Body of pancreas (tissue), 4 donors: ENCODE measurements at places on chromosomes 16 and 17.

DNA sequence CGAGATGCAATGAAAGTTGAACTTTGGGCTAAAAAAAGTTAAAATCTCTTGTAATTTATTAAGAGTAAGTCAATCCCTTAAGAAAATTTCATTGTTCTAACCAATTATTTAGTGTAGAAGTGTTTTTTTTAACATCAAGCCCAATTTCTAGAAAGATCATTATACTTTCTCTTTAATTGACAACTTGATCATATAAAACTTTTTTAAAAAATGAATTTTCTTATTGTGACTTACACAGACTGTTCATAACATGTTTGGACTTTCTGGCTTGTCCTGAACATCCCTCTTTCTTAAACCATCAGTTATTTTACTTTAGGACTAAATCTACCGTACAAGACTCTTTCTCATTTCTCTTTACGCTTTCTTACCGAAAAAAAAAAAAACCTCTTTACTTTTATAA is 24.8 kb upstream of the MYO1D start:
- no peak overlapping the region for H3K4me3 ChIP-seq
- DNase-seq, result no peak
- no peak overlapping the region for H3K27ac ChIP-seq
- peaks cover 4% of the 10 kb centered on the region for H3K4me1 ChIP-seq
- no peaks in the 10 kb centered on the region for H3K36me3 ChIP-seq

- DNase-seq, result no peak
- H3K4me1 ChIP-seq, result no peaks in the 10 kb centered on the region
- no peak overlapping the region for H3K4me3 ChIP-seq
- H3K36me3 ChIP-seq, result no peaks in the 10 kb centered on the region
- H3K27ac ChIP-seq, result no peak overlapping the region
Measured at GRCh38 chr16:65704866-65705265, 583.0 kb upstream of the CDH11 start.

DNA sequence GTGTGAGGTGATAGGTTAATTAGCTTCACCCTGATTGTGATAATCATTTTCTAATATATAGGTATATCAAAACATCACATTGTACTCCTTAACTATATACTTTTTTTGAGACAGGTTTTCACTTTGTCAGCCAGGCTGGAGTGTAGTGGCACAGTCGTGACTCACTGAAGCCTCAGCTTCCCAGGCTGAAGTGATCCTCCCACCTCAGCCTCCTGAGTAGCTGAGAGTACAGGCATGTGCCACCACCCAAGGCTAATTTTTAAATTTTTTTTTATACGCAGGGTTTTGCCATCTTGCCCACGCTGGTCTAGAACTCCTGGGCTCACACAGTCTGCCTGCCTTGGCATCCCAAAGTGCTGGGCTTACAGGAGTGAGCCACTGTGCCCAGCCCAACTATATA is 455.3 kb upstream of the MAF start:
- H3K27me3 ChIP-seq, result no peaks in the 10 kb centered on the region
- H3K27ac ChIP-seq, result no peak overlapping the region
- DNase-seq, result no peak
- no peak overlapping the region for H3K4me3 ChIP-seq
- H3K4me1 ChIP-seq, result no peaks in the 10 kb centered on the region
- no peaks in the 10 kb centered on the region for H3K36me3 ChIP-seq

- H3K27me3 ChIP-seq, result no peaks in the 10 kb centered on the region
- no peaks in the 10 kb centered on the region for H3K36me3 ChIP-seq
- peaks cover 21% of the 10 kb centered on the region for H3K4me1 ChIP-seq
- no peak for DNase-seq
- peak overlapping the region; percentile 37 for H3K4me3 ChIP-seq
Measured at GRCh38 chr17:30116345-30116660, 313 bp upstream of the NSRP1 start.

GRCh38 chr17:76943781-76944213 is 75.6 kb downstream of the MGAT5B start:
- no peak overlapping the region for H3K4me3 ChIP-seq
- no peak overlapping the region for H3K27ac ChIP-seq
- DNase-seq, result no peak
- no peaks in the 10 kb centered on the region for H3K36me3 ChIP-seq
- no peaks in the 10 kb centered on the region for H3K4me1 ChIP-seq

- H3K27ac ChIP-seq, result no peak overlapping the region
- no peaks in the 10 kb centered on the region for H3K4me1 ChIP-seq
- no peak overlapping the region for H3K4me3 ChIP-seq
- H3K36me3 ChIP-seq, result no peaks in the 10 kb centered on the region
- no peak for DNase-seq
Measured at GRCh38 chr16:50460538-50461399, 87.4 kb upstream of the NKD1 start.

- H3K27ac ChIP-seq, result no peak overlapping the region
- H3K36me3 ChIP-seq, result no peaks in the 10 kb centered on the region
- H3K4me3 ChIP-seq, result no peak overlapping the region
- H3K4me1 ChIP-seq, result no peaks in the 10 kb centered on the region
- H3K27me3 ChIP-seq, result no peaks in the 10 kb centered on the region
Measured at GRCh38 chr17:78279360-78279990, 48.0 kb downstream of the TMEM235 start.

- peaks cover 48% of the 10 kb centered on the region for H3K4me1 ChIP-seq
- H3K27ac ChIP-seq, result no peak overlapping the region
- H3K4me3 ChIP-seq, result no peak overlapping the region
- peaks cover 37% of the 10 kb centered on the region for H3K36me3 ChIP-seq
- H3K27me3 ChIP-seq, result no peaks in the 10 kb centered on the region
- DNase-seq, result no peak
Measured at GRCh38 chr17:7576432-7576937, 3.0 kb upstream of the CD68 start.

GRCh38 chr16:7270823-7271222 is 61.8 kb upstream of the RBFOX1 start:
- H3K36me3 ChIP-seq, result no peaks in the 10 kb centered on the region
- no peak for DNase-seq
- H3K27ac ChIP-seq, result no peak overlapping the region
- H3K4me3 ChIP-seq, result no peak overlapping the region
- no peaks in the 10 kb centered on the region for H3K4me1 ChIP-seq
- H3K27me3 ChIP-seq, result no peaks in the 10 kb centered on the region

DNA sequence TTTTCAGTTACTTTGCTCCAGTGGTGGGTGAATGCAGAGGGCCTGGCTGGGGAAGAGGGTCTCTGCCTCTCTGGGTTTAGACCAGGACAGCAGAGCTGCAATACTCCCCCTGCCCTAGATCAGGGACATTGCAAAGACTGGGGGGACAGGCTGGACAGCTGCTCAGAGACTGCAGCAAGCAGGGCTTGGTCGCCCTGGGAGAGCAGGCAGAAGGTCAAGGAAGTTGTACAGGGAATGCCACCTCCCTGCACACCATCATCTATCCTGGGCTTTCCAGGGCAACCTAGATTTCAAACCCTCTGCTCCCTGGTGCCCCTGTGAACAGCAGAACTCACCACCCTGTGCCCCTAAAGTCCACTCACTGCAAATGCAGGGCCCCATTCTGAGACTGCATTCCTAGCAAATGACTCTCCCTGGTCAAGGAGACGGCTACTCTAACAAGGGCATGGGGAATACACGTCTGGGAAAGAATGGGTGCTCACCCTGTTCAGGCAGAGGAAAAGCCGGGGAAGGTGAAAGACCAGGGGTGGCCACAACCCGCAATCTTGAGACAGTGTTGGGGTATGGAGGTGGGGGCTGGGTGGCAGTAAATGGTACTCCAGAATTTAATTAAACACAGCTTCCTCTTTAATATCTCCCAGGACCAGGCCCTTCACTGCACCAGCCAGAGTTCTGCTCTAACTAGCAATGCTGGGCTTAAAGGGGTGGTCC is 1.0 kb downstream of the KIFC3 start:
- H3K4me3 ChIP-seq, result no peak overlapping the region
- peak overlapping the region; percentile 96 for H3K27ac ChIP-seq
- no peaks in the 10 kb centered on the region for H3K27me3 ChIP-seq
- DNase-seq, result no peak

DNA sequence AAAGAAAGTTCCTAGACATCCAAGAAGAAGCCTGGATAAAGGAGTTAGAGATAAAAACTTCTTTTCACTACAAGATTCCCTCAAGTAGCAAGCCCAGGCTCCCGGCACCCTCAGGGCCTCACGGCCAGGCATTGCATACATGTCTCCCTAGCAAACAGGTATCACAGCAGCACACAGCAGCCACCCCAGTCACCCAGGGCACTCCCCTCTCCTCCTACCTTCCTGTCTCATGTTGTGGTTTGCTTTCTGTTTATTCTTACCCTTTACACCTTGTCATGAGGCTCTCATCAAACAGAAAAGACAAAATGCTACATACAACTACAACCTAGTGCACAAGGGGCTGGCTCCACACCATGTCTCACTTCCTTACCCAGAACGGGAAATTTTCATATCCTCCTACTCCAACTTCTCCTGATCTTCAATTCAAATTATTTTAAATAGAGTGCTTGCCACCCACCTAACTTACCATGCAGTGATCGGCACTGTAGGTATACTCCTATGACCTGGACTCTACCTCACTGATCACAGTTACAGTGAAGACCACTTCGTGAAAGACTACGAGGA is 42.7 kb downstream of the XPO6 start:
- H3K27me3 ChIP-seq, result no peaks in the 10 kb centered on the region
- no peak overlapping the region for H3K27ac ChIP-seq
- no peak for DNase-seq
- peaks cover 27% of the 10 kb centered on the region for H3K36me3 ChIP-seq
- no peaks in the 10 kb centered on the region for H3K4me1 ChIP-seq

DNA sequence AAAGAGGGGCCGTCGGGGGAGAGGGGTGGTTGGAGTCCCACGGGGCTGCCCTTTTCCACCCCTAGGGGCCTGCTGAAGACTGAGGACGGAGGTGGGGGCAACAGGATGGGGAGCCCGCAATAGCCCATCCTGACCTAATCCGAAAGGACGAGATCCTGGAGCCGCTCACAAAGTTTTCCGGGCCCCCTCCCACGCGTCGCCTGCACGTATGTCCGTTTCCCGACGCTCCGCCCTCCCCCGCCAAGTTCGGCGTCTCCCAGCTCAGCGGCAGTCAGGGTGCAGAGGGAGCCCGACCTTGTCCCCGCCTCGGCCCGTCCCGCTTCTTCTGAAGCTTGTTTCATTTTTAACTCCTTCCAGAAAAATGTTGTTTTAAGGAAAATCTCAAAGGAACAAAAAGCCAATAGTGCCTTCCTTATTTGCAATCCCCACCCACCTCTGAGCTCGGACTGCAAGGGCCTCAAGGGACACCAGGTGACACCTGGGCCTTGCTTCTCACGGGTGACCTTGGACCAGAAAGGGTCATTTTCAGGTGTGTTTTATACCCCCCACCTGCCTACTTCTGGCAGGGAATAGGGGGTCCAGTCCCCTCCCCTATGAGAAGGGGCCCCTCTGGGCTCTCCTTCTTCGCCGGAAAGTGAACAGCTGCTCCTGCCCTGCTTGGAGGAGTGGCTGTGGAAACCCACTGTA is 3.4 kb upstream of the ZNF423 start:
- peak overlapping the region; percentile 87 for H3K27ac ChIP-seq
- no peaks in the 10 kb centered on the region for H3K27me3 ChIP-seq
- DNase-seq, result peak; percentile 75
- peak overlapping the region; percentile 39 for H3K4me3 ChIP-seq

DNA sequence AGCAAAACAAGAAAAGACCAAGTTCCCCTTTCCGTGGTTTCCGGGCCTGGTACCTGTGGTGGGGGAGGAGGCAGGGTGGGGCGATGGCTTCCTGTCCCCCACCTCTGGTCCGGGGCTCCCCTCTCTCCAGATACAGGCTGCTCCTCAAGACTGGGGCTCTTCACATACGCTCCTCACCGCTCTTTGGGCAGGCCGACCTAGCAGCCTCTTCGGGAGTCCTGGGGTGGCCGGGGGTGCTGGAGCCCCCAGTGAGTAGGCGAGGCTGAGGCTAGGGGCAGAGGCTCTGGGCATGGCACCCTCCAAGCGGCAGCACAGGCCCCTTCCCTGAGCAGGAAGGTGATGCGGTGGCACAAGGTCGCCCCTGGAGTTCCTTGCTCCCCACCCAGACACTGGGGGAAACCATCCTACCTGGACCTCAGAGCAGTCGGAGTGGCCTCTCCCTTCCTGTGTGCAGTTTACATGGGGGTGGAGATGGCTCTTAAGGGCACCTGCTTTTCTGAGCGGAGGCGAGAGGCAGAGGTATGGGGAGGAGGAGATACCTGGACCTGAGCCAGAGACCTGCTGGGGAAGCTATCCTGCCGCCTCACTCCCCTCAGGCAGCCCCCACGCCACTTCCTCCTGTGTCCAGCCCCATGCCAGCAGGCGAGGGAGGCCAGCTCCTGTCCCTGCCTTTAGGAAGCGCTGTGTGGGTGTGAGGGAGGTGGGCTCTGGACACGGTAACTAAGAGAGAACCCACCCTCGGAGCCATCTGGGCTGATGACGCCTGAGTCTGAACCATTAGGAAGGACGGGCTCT is 891 bp downstream of the CORO1A start:
- no peaks in the 10 kb centered on the region for H3K36me3 ChIP-seq
- DNase-seq, result peak; percentile 41
- H3K27ac ChIP-seq, result no peak overlapping the region
- no peaks in the 10 kb centered on the region for H3K27me3 ChIP-seq
